Thyroid gland (tissue), 4 donors: ENCODE measurements at places on chromosomes 16 and 17.
A peak's percentile ranks its signal among the peaks of the same experiment; 100 is the strongest.

GRCh38 chr17:7462474-7463371, 16.7 kb downstream of the ZBTB4 start:
- no peaks in the 10 kb centered on the region for H3K27me3 ChIP-seq
- DNase-seq, result no peak
- peaks cover 14% of the 10 kb centered on the region for H3K4me1 ChIP-seq
- H3K27ac ChIP-seq, result no peak overlapping the region

GRCh38 chr16:55370762-55371482, 46.9 kb downstream of the IRX6 start:
- DNase-seq, result peak; percentile 72
- no peaks in the 10 kb centered on the region for H3K36me3 ChIP-seq
- H3K27ac ChIP-seq, result no peak overlapping the region
- no peak overlapping the region for H3K4me3 ChIP-seq

DNA sequence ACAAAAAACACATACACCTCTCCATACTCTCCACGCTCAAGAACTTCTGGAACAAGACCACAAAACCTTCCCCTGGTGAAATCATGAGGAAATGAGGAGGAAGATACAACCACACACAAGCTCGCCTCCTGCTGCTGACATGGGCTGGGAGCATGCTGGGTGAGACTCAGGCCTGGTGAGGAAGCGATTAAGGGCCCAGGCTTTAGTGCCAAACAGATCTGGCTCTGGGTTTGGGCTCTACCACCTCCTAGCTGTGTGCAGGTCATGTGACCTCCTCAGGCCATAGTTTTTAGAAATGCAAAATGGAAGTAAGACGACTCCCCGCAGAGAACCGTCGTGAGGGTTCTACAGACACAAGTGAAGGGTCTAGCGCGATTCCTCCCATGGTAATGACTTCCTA, 41.3 kb downstream of the VAC14 start:
- no peaks in the 10 kb centered on the region for H3K4me1 ChIP-seq
- H3K27ac ChIP-seq, result no peak overlapping the region
- H3K27me3 ChIP-seq, result no peaks in the 10 kb centered on the region
- DNase-seq, result no peak
- no peak overlapping the region for H3K4me3 ChIP-seq

- H3K27ac ChIP-seq, result no peak overlapping the region
- no peaks in the 10 kb centered on the region for H3K4me1 ChIP-seq
- H3K4me3 ChIP-seq, result no peak overlapping the region
Observed at GRCh38 chr17:12530161-12530560, 135.5 kb upstream of the MYOCD start.

DNA sequence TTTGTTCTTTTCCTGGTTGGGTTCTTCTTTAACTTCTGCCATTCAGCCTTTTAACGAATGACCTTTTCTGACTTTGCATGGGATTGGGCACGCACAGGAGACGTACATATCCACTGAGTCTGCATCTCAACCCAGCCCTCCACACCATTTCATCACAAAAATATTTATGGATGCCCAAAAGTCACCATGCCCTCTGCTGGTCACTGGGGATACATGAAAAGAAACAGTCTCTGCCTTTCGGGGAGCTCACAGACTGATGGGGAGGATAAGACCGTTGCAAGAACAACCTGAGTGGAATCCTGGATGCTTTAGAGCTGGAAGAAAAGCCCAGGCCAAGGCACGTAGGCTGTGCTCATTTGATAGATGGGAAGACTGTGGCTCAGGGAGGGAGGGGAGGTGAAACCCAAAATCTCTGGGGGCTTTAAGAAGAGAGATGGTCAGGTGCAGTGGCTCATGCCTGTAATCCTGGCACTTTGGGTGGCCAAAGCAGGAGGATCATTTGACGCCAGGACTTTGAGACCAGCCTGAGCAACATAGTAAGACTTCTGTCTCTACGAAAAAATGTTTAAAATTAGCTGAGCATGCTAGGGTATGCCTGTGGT, 7.9 kb upstream of the MT2A start:
- no peaks in the 10 kb centered on the region for H3K27me3 ChIP-seq
- H3K36me3 ChIP-seq, result no peaks in the 10 kb centered on the region
- H3K27ac ChIP-seq, result no peak overlapping the region
- peak; percentile 40 for DNase-seq
